ENCODE measurements at places on chromosomes 2 and 18. TPM values are rescaled to one million over a fixed set of nuclear protein-coding genes. Genes with fewer than 3 reads are reported as not detected.

BCL11A gene
- total RNA-seq = 43.0 TPM

ABHD1 gene
- not detected for total RNA-seq

ST8SIA3 gene
- not detected for total RNA-seq

THSD7B gene
- 0.88 TPM for total RNA-seq

RND3 gene
- total RNA-seq = 62.3 TPM

EPG5 gene
- total RNA-seq = 12.2 TPM

ZNF385B gene
- 0.32 TPM for total RNA-seq

CTDP1 gene
- 10.7 TPM for total RNA-seq

GLS gene
- 25.9 TPM for total RNA-seq

VRK2 gene
- total RNA-seq = 32.6 TPM

ACVR2A gene
- total RNA-seq = 12.1 TPM

PLCD4 gene
- total RNA-seq = 5.7 TPM

NRBP1 gene
- total RNA-seq = 86.6 TPM

All from esophagus mucosa (tissue), 1 donor.